CMK (cell line): ENCODE measurements at places on chromosomes 12 and 14.

DNA sequence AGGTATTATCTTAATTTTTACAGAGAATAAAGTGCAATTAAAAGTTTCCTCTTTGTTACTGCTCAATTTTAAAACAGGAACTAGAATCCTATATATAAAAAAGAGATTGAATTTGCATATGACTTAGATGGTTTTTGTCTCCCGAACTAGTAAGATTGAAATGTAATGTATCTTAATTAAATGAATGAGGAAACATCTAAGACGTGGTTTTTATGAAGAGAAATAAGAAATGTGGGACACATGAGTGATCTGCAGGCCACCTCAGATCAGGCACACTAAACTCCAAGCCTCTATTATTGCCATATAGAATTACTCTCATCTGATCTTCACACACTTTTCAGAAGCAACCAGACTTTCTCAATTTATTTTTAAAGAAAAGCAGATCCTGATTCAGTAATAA is 158.6 kb downstream of the CPNE8 start:
- no peak for DNase-seq

GRCh38 chr14:90263748-90264449 is 7.5 kb downstream of the PSMC1 start:
- DNase-seq: no peak

- DNase-seq: no peak
These were observed 9.1 kb downstream of the SLC38A1 start for GRCh38 chr12:46259713-46260112.

DNA sequence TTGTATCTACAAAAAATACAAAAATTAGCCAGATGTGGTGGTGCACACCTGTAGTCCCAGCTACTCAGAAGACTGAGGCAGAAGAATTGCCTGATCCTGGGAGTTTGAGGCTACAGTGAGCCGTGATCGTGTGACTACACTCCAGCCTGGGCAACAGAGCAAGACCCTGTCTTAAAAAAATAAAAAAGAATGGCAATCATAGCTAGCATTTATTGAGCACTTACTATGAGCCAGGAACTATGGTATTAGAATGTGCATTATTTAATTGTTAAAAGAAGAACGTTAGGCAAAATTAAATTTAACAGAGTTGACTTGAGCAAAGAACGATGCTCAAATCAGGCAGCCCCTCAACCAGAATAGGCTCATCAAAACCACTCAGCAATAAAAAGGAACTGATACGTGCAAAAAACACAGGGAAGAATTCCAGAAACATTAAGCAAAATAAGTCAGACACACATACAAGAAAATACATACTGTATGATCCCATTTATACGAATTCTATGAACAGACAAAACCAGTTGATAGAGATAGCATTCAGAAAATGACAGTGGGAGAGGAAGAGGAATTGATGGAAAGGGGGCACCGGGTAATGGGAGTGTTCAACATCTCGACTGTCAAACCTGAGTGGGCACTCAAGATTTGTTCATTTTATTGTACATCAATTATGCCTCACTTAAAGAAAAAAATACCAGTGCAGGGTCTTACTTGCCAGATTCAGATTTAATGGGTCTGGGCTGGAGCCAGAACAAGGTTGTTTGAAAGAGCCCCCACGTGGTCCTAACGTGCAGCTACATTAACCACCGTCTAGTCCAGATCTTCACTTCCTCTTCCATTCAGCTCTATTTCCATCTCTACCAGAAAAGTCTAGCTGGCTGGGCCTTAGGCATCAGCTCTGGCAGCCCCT is 8.0 kb downstream of the SCNN1A start:
- peak; percentile 56 for DNase-seq

GRCh38 chr12:40110586-40110985 is 4.7 kb upstream of the SLC2A13 start:
- DNase-seq: no peak

GRCh38 chr12:24796876-24797275 is 152.0 kb downstream of the BCAT1 start:
- DNase-seq: no peak

DNA sequence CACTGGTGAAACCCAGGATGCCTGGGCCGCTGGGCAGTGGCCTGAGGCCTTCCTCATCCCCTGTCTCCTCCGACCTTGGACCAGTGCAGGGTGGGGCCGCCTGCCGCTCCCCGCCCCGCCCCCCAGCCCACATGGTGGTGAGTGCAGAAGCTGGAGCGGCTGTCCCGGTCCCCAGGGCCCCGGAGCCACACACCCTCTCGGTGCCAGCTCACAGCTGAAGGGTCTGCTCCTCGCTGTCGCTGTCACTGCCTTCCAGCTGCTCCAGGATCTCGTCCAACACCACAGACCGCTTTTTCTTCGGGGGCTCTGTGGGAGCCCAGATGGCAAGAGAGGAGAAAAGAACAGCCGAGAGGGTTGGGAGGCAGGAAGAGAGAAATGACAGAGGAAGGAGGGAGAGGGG is 143.1 kb downstream of the RBM19 start:
- no peak for DNase-seq

DNA sequence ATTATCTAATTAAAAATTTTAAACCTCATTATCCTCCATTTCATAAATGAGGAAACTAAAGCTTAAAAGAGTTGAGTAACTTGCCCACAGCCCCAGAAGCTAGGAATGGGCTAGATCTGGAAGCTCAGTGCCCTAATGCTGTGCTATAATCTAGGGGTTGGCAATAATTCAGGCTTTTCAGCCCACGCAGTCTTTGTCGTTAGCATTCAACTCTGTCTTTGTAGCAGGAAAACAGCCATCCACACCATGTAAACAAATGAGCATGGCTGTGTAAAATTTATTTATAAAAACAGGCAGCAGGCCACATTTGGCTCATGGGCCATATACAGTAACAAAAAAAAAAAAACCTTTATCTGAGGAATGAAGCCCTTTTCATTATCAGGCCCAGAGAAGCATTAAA is 92.4 kb upstream of the OVCH1 start:
- DNase-seq: no peak

DNA sequence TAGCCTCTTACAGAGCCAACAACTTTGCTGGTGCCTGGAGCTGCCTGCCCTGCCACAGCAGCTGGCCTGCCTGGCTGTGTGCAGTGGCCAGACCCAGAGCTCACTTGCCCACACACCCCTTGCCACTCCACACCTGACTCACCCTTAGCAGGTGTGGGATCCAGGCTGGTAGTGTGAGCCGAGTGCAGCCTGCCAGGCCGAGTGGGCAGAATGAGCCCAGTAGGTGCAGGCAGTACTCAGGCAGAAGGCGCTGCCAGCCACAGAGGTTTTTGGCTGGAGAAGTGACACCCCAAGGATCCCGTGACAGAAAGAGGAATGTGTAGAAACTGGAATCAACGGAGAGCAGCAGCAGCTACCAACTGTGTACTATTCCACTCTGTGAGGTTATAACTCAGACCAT is 29.8 kb upstream of the PYGL start:
- DNase-seq: no peak

DNA sequence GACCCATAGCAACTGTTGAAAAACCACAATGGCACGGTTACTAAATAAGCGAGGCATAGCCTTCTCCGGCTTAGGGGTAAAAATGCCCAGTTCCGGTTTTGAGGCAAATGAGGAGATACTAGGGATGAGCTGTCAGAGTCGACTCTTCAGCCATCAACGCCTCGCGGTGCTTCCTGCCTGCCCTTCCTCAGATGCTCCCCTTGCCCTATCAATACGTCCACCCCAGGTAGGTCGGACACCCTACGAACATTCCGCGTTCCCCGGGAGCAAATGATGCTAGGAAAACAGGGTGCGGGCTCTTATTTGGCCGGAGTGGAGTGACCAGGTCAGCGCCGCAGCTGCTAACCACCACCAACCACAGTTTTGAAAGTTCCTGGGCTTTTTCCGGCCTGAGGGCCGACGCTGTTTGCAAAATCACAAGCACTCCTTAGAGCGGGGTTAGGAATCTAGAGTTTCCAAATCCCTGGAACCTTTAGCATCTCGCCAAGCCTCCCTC is 1.2 kb downstream of the SRSF9 start:
- no peak for DNase-seq

- DNase-seq: no peak
These were observed 32.4 kb upstream of the HELB start for GRCh38 chr12:66269757-66270383.

GRCh38 chr12:59698600-59698999 is 102.8 kb downstream of the SLC16A7 start:
- DNase-seq: no peak

GRCh38 chr12:116395396-116395795 is 117.9 kb upstream of the MED13L start:
- no peak for DNase-seq

GRCh38 chr12:15982071-15982470 is 70.9 kb downstream of the DERA start:
- DNase-seq: no peak

DNA sequence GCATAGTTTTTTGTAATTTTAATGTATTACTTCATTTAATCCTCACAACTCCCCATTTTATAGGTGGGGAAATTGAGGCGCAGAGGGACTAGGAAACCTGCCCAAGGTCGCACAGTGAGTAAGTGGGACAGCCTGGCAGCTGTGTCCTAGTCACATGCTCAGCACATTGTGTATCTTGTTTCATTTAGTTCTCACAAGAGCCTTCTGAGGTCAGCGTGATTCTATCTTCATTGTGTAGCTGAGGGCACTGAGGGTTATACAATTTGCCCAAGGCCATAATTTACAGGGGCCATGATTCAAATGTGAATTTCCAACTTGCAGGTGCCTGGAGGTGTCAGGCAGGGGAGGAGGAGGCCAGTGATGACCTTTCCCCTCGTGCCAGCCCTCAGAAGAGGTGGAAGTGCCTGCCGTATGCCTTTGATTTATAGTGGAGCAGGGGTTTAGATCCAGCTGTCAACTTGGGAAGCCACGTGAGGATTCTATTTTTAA is 30.3 kb upstream of the SMOC1 start:
- no peak for DNase-seq

DNA sequence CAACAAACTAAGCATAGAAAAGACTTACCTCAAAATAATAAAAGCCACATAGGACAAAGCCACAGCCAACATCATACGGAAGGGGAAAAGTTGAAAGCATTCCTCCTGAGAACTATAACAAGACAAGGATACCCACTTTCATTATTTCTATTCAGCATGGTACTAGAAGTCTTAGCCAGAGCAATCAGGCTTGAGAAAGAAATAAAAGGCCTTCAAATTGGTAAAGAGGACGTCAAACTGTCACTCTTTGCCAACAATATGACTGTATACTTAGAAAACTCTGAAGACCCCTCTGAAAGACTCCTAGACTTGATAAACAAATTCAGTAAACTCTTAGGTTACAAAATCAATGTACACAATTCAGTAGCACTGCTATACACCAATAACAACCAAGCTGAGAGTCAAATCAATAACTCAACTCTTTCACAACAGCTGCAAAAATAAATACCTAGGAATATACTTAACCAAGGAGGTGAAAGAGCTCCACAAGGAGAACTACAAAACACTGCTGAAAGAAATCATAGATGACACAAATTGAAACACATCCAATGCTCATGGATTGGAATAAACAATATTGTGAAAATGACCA is 11.6 kb upstream of the CLEC1A start:
- no peak for DNase-seq

GRCh38 chr14:94751321-94751720 is 18.6 kb downstream of the GSC start:
- no peak for DNase-seq

DNA sequence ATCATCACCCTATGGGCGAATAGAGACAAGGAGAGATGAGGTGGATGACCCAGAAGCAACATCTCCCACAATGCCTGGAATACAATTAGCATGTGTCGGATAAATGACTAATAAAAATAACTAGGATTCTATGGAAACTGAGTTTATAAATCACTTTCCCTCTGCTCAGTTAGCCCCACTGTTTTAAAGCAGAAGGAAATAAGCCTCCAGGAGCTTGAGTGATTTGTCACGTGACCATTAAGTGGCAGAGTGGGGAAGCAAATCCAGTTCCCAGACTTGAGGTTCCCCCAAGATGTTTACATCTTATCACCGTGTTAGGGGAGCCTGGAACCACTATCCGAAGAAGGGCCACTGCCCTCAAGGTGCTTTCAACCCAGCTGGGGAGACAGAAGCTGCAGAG is 136.5 kb upstream of the CCND2 start:
- no peak for DNase-seq

GRCh38 chr12:124338448-124338847 is 43.6 kb downstream of the RFLNA start:
- DNase-seq: no peak

DNA sequence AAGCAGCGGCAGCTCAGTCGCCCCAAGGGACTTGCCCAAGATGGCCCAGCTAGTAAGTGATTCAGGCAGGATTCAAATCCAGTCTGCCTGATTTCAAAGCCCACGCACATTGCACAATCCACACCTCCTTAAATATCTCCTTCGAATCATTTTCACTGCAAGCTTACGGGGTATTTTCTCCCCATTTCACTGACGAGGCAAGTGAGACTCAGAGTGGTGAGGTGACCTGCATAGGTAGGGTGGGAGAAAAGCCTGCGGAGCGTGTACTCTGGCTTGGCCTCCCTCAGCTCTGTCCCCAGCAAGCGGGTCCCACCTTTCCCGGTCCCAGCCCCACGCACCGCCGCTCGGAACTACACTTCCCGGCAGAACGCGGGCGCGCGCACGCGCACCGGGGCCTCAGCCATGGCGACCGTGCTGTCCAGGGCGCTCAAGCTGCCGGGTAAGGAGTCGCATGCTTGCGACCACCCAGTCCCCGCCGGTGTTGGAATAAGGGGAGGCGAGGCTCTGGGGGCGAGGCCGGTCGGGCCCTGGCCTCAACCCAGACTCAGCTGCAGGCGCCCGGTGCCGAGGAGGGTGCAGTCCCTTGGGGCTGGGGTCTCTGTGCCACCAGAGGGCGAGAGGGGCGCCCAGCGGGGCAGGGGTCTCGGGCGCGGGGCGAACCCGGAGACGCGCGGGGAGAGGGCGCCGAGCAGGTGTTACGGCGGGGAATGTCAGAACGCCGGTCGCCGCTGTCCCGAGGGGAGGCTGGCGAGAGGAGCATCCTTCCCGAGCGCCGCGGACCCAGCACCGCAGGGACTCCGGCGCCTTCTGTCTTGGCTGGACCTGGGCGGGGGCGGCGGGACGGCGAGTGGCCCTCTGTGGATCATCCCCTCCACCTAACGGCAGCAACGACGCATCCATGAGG is at the start of gene FAM234B:
TSS of gene FAM234B (plus strand) at position 380 of the 904 bp plus-strand sequence. CDS start at position 403, 23 bp downstream.
- no peak for DNase-seq

DNA sequence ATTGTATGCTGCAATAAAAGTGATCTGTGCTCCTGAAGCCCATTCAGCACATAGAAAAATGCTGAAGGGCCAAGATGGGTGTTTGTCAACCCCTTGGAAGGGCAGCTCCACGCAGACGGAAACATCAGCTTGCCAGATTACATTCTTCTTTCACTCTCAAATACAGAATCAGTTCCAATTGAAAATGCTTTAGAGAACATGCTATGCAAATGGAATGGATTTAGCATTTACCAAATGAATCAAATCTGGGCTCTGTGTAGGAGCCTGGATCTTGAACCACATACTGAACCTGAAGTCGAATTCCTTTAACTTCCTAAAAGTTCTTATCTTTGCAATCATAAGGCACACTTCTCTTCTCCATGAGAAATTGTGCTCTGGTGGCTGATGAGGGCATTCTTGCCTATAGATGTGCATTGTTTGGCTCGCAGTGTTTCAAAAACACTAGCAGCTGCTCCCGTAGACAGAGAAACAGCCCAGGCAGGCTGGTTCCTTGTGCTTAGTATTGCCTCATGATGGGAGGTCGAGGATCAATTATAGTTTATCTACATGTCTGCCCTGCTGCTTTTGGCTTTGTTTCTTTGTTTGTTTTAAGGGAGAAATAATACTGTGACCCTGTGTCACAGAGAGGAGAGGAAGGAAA is 489.8 kb upstream of the FLRT2 start:
- no peak for DNase-seq
